ENCODE measurements at places on chromosomes 2 and 18.

DNA sequence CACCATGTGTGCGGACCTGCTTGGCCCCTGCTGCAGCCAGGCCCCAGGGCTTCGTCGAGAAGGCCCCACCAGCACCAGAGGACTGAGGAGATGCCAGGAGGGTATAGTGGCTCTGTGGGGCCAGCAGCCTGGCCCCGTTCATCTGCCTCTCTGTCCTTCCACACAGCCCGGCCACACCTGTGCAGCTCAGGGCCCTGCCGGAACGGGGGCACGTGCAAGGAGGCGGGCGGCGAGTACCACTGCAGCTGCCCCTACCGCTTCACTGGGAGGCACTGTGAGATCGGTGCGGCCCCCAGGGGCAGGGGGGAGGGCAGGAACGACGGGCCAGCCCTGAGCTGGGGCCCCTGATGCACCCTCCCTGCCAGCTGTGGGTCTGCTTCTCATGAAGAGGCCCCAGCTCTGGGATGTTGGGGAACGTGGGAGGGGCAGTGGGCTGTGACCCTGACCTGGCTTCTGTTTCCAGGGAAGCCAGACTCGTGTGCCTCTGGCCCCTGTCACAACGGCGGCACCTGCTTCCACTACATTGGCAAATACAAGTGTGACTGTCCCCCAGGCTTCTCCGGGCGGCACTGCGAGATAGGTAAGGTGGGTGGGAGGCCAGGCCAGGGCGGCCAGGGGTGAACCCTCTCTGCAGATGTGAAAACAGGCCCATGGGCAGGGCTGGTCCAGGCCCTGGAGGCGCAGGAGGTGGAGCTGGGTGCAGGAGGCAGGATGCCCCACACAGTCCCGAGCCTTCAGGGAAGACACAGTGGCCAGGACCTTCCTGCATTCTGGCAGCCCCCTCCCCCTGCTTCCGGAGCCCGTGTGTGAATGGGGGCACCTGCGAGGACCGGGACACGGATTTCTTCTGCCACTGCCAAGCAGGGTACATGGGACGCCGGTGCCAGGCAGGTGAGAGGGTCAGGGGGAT is 50.3 kb downstream of the MTERF4 start:
- no peak for DNase-seq

DNA sequence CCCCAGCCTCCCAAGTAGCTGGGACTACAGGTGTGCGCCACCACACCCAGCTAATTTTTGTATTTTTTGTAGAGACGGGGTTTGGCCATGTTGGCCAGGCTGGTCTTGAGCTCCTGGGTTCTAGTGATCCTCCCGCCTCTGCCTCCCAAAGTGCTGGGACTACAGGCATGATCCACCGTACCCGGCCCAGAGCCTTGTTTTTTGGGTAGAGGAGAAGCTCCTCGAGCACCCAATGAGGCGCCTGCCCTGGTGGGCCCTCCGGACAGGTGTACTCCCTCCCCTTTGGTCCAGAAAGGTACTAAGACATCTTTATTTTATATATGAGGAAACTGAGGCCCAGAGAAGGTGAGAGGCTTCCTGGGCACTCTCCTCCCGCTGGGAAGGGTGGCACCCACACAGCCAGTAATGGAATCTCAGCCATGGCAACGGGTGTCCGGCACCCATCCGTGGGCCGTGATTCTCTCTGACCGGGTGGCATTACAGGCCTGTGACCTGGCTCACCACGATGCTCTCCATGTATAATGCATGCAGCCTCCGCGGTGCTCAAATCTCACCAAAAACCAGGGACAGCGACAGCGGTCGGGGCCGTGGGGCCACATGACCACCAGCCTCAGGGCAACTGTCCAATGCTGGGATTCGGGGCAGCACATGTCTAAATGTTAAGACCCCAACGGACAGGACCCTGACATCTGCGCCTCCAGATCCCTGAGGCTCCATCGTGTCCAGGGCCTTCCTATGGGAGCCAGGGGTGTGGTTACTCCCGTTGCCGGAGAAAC is 16.8 kb upstream of the KLHL30 start:
- no peak for DNase-seq

DNA sequence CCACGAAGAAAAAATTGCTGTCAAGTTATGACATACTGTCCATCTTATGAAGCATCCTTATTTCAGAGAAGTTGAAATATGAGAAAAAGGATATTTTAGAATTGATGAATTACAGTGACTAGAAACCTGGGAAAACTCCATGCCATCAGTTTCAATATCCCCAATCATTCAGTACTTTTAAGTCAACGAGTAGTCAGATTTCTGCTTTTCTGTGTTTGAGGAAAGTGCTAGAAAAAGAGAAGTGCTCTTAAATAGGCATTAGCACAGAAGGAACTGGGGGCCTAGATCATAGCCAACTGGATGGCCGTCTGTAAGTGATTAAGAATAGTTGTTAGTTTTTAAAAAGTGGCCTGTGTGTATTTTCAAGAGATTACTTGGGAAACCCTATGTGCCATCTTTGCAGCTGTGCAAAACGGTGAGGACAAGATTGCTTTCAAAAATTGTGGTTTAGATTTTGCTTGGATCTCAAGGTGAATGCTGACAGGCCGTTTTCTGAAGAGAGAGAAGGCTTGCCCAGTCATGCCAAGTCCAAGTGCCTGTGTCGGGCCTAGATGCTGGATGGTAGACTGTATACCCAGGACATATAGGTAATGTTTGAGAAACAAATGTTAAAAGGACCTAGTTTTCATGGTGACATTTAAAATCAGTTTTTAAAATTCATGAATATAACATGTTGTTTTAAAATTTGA is 5.1 kb downstream of the NEDD4L start:
- DNase-seq = no peak

DNA sequence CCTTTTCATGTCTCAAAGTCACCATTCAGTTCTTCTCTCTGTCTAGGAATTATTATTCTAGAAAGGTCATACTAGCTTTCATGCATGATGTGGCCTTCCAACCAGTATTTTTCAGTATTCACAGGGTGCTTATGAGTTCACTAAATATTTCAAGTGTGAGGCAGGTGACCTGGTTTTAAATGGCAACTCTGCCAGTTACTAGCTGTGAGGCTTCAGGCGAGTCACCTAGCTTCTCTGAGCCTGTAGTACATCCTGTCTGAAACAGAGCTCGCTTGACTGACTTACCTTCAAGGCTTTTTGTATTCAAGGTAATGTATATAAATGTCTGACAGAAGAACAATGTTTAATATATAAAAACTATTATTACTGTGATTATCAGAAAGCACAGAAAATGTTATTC is 19.4 kb upstream of the ACVR1 start:
- DNase-seq = no peak

- no peak for DNase-seq
Measured at GRCh38 chr2:239057533-239057932, 209.6 kb downstream of the TWIST2 start.

DNA sequence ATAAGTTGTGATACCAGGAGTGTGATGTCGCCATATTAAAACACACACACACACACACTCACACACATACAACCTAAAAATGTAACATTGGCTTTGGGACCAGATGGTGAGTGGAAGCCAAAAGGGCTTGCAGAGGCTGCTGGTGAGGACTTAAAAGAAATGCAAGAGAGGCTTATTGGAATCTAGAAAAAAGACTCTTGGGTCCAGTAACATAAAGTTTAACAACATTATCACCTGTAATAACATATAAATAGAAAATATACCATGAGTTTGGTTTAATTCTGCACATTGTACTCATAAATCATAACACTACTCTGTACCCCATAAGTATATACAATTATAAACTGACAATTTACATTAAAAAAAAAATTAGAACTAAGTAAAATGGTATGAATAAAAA is 74.4 kb upstream of the MYCN start:
- no peak for DNase-seq

- DNase-seq = no peak
Measured at GRCh38 chr2:119730671-119731177, 29.0 kb upstream of the PTPN4 start.

GRCh38 chr2:113896791-113897190 is 6.9 kb downstream of the ACTR3 start:
- DNase-seq = no peak

- DNase-seq = no peak
Measured at GRCh38 chr2:205771666-205772065, 89.4 kb downstream of the NRP2 start.

- DNase-seq = no peak
Measured at GRCh38 chr18:42534313-42534712, 579.3 kb downstream of the PIK3C3 start.

GRCh38 chr2:224366267-224366844 is 35.6 kb downstream of the FAM124B start:
- no peak for DNase-seq

DNA sequence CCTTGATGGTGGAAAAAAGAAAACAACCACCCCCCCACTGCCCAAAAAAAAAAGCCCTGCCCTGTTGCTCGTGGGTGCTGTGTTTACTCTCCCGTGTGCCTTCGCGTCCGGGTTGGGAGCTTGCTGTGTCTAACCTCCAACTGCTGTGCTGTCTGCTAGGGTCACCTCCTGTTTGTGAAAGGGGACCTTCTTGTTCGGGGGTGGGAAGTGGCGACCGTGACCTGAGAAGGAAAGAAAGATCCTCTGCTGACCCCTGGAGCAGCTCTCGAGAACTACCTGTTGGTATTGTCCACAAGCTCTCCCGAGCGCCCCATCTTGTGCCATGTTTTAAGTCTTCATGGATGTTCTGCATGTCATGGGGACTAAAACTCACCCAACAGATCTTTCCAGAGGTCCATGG is 28.0 kb downstream of the MAL start:
- peak; percentile 39 for DNase-seq
